Non-pigmented ciliary epithelial cell (primary cell): ENCODE measurements at places on chromosomes 7 and 10.

DNA sequence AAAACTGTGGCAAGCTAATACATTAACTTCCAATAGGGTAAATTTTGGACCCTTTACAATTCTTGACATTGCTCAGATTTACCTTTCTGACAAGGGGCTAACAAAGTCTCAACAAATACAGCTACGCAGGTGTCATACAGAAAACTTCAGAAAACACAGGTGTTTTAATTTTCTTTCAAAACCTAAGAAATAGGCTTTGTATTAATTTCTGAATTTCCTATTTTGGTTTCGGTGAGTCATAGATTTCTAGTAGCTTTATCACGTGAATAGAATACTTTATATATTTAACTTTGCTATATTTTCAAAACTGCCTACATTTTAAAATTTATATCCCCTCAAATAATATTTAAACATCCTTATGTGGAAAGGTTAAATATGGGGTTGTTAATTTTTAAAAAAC lies 215.3 kb downstream of the DGKB start:
- DNase-seq: no peak

GRCh38 chr10:44995581-44995913 lies 5.2 kb upstream of the ZNF22 start:
- no peak for DNase-seq

DNA sequence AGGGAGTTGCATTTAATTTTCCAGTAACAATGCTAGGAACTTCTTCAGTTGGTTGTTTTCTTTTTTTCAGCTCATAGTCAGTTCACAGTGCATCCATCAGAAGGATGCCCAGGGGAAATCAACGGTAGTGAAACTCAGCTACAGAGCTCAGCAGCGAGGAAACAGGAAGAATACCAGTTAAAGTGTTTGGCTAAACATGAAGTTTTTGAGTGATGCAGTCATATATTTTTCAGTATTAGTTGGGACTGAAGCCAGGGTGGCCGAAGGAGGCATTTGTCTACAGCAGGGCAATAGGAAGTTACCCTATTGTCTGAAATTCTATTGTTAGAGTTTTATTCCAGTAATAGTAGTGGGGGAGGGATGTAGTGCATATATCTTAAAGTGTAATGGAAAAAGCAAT lies 45.3 kb upstream of the MALRD1 start:
- no peak for DNase-seq

DNA sequence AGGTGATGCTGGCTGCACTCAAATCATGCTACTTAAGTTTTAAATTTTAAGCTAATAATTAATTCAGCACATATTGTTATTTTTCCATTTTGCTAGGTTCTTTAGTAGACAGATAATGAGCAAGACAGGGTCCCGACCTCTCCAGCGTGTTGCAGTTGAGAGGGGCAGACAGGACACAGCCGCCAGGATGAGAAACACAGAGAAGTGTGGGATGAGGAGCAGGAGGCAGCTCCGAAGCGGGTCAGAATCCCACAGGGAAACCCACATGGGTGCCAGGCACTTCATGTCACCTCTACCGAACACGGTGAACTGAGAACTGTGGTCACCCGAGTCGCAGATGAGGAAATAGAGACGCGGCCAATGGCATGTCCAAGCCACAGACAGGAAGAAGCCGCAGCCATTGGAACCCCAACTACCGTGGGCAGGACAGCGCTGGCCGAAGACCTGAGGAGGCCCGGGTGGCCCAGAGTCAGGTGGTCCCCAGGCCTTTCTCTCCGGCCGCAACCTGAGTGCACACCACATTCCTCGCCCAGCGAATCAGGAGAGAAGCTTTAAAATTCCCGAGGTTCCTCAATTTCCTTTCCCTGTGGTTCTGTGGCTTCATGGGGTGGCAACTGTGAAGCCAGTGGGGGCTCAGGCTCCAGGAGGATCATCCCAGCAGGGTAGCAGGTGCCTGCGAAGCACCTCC lies 213.0 kb downstream of the DNAJB6 start:
- DNase-seq: no peak

DNA sequence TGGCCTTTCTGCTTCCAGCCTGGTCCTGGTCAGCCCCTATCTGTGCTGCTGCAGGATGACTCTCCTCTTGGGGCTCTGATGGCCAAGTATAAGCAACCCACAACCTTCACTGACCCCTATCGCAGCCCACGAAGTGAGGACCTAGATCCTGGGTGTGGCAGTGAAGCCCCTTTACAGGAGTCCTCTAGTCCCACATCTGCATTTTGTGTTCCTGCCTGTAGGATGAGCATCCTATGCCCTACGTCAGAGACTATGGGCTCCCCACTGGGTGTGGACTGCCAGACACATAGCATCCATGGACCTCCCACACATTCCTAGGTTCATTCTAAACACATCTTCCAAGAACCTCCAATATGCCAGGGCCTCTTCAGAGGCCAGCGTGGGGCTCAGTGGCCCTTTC lies 29.0 kb downstream of the ARHGAP22 start:
- DNase-seq: no peak

DNA sequence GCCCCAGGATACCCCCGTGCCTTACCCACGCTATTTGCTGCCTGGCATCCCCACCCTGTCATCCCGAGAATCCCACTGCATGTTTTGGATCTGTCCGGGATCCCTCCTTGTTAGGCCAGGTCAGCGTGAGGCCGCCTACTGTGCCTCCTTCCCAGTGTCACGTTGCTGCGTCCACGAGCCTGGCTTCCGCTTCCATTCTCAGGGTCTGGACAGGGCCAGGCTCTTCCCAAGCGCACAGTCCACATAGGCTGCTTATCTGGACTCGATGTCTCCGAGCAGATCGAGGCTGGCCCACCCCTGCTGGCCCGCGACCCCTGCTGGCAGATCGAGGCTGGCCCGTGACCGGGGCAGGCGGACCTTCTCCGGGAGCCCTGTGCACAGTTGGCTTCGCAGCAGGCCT lies 27.1 kb downstream of the FOXK1 start:
- no peak for DNase-seq

- no peak for DNase-seq
Observed at GRCh38 chr10:28470873-28471651, 61.9 kb upstream of the WAC start.

GRCh38 chr10:127535802-127536515 lies 13.2 kb upstream of the NPS start:
- DNase-seq: no peak

DNA sequence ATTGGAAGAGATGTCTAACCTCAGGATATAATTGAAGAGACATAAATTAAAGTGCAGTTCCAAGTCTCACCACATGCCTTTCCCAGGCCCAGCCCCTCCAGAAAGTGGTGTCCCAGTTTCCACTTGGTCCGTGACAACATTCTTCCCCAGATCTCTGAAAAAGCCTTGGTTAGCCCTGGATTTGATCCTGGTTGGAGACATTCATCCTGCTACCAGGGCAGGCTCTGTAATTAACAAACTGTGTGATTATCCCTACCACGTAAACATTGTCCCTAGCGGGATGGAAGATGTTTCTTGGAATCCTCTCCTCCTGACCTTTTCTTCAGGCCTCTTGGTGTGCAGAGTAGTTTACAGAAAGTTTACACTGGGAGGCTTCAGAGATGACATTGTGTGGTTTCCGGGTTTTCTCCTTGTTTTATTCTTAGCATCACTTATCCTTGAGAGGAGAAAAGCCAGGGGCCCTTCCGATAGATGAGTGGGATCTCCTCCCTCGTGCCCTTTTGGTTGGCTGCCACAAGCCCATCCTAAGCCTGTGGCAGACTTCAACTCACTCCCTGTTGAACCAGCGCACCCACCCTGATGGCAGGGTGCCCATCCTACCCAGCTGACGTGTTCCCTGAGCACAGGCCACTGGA lies 83.8 kb downstream of the COL13A1 start:
- no peak for DNase-seq

- DNase-seq: peak; percentile 75
Observed at GRCh38 chr10:58412502-58412961, 27.3 kb downstream of the TFAM start.

DNA sequence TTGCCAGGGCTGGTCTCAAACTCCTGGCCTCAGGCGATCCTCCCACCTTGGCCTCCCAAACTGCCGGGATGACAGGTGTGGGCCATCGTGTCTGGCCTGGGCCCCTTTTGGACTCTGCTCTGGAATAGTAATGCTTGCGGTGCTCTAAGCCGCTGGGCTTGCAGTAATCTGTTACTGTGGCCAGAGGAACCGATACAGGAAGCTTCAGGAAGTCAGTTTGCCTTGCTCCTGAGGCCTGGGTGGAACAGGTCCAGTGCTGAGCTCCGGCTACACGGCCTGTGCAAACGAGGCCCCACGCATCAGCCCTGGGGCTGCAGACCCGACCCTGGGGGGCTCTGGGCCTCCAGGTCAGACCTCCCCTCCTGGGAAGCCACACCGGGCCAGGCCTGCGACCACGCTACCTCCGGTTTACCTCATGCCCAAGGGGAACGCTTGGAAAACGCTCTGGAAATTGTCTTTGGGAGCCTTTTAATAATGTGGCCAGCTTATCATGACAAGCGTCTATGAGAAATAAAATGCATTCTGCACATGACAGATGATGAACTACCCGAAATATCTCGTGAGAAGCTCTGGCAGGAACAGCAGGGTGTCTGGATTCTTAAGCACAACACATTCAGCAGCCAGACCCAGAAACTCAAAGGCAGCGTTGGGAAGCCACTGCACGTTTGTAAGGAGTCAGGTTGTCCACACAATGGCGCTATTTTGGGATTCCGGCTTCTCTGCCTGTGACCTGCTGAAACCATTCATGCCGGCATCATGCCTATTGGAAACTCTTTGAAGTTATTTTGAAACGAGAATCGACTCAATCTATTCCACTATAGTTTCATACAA lies 10.1 kb upstream of the ADAP1 start:
- no peak for DNase-seq

GRCh38 chr7:30844483-30844874 lies 67.2 kb upstream of the AQP1 start:
- DNase-seq: no peak

DNA sequence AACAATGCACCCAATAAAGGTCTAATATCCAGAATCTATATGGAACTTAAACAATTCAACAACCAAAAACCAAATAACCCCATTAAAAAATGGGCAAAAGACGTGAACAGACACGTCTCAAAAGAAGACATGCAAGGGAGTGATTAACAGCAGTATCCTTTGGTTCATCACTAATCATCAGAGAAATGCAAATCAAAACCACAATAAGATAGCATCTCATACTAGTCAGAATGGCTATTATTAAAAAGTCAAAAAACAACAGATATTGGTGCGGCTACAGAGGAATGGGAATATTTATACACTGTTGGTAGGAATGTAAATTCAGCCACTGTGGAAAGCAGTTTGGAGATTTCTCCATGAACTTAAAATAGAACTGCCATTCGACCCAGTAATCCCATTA lies 46.6 kb downstream of the MSRB2 start:
- no peak for DNase-seq

DNA sequence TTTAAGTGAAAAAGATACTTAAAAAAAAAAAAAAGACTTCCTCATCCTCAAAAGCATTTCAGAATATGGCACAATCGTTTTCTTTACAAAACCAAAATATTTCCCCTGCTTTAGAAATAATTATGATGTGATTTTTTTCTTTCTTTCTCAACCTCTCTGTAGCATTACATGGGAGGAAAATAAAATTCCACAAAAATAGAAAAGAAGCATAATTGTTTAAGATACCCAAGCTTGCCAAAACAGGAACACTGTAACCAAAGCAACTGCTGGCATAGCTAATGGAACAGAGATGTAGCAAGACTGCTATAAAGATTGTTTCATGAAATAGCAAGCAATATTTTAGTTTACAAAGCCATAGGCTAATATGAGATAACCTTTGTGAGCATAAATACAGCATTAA lies 75.6 kb upstream of the GPR22 start:
- DNase-seq: no peak

GRCh38 chr7:127731431-127732080 lies 79.6 kb downstream of the SND1 start:
- DNase-seq: no peak

- DNase-seq: peak; percentile 8
Observed at GRCh38 chr10:7354330-7355047, 56.3 kb downstream of the SFMBT2 start.

GRCh38 chr10:90227217-90227656 lies 525.8 kb downstream of the KIF20B start:
- peak; percentile 98 for DNase-seq

DNA sequence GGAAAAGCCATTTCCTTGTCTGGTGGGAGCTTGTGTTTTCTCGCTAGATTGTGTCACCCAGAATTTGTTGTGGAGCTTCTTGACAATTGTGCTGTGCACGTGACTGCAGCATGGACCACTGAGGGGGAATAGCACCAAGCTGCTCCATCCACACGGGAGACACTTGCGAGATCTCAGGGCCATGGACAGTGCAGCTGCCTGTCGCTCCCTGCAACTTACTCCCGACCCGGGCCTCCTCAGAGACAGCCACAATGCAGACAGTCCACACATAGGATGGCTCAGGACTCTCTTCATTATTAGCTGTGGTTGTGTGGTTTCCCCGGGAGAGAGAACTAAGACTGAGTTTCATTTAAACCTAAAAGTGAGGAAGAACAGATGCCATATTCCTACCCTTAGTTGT lies 673.2 kb upstream of the GALNT17 start:
- no peak for DNase-seq

- no peak for DNase-seq
Observed at GRCh38 chr7:33425929-33426678, 296.7 kb downstream of the BBS9 start.

DNA sequence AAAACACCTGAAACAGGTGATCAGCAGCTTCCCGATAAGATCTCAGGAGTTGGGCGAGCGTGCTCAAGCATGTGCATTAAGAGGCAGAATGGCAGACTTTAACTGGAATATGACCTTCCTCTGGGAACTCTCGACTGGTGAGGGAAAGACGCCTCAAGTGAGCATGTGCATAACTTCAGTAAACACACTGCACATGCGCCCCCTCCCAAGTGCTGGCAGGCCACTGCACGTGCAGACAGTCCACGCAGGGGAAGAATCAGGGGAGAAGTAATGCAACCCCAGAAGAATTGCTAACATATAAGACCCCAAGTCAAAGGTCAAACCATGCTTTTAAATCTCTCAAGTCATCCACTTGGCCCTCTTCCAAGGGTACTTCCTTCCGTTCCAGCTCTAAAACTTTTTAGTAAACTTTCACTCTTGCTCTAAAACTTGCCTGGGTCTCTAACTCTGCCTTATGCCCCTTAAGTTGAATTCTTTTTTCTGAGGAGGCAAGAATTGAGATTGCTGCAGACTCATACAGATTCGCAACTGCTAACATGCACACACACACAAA lies 541.0 kb downstream of the TNS3 start:
- DNase-seq: no peak

DNA sequence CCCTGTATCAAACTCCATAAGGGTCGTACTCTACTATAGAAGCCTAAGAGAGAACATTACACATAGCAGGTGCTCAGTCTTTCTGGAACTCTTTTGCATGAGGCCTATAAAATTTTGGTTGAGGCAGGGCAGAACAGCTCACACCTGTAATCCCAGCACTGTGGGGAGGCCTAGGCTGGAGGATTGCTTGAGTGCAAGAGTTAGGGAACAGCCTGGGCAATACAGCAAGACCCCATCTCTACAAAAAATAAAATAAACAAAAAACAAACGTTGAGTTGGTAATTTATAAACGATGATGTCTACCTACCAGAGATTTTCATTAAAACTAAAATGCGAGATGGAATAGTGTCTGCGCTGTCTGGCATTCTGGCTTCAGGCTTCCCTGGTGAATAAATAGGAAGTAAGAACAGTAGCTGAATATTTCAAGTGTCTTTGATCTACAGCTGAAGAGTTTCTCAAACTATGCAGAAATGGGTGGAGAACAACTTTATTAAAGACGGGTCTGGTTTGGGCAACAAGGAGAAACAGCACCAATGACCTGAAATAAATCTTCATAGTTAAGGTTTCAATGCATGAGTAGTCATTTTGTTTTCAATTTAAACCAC lies 774 bp downstream of the PON2 start:
- no peak for DNase-seq
